Fibroblast of villous mesenchyme (primary cell): ENCODE measurements at places on chromosomes 2 and 18.

- no peak for DNase-seq
Measured at GRCh38 chr2:112000399-112001135, 54.5 kb upstream of the TMEM87B start.

GRCh38 chr2:45696708-45697107, 45.2 kb downstream of the PRKCE start:
- no peak for DNase-seq

- no peak for DNase-seq
Measured at GRCh38 chr18:10588975-10589374, 63.1 kb downstream of the NAPG start.

DNA sequence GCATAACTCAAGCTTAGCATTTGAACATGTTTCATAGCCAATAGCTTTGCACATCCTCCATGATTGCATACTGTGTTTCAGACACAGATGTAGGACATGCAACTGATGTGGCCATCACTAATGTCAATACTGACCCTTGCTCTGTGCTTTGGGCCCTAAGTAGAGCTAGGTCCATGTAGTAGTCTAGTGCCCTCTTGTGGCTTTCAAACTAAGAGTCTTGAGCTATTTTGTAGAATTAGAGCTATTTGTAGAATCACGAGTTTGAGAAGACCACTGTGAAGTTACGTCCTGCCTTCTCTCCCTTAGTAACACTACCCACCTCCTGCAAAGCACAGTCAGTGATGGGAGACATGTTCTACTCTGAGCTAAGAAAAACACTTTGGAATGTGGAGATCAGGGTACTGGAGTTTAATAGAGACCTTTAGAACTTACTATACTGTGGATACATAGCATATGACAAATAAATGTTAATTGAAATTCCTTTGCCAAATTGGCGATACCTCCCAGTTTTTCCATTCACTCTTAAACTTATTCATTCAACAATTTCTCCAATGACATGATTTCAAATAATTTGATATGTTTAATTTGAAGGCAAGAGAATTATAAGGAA, 306.5 kb upstream of the TNP1 start:
- peak; percentile 74 for DNase-seq

DNA sequence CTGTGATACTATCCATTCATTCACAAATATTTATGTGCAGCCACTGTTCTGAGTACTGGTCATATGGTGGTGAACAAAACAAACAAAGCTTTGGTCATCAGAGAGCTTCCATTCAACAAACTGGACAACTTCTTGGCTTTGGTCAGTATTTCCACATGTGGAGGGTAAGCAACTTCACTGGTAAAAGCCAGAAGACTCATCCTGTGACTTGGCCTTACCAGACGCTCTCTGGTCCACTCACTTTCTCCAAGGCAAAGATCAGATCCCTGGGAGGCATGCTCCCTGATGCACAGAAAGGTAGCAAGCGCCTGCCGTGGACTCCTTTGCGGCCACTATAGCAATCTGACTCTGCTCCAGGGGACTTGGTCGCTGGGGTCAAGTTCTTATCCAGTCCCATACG, 179.5 kb downstream of the EN1 start:
- DNase-seq = peak; percentile 45
